Hematopoietic multipotent progenitor cell treated with erythropoietin and hydrocortisone succinate and interleukin-3 and kit ligand, for 4 days (in vitro differentiated cells): ENCODE measurements at places on chromosomes 13 and 19.

GRCh38 chr19:13121551-13122274 lies 3.6 kb downstream of the NACC1 start:
- DNase-seq, result no peak

DNA sequence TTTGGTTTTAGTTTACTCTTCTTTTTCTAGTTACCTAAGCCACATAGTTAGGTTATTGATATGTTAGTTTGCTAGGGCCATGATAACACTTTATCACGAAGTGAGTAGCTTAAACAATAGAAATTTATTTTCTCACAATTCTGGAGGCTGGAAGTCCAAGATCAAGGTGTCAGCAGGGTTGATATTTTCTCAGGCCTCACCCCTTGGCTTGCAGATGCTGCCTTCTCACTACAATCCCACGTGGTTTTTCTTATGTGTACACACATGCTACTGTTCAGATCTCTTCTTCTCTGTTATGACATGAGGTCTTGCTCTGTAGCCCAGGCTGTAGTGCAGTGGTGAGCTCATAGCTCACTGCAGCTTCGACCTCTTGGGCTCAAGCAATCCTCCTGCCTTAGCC lies 7.8 kb upstream of the URI1 start:
- no peak for DNase-seq

GRCh38 chr13:113859311-113860050 lies 4.4 kb downstream of the GAS6 start:
- no peak for DNase-seq

DNA sequence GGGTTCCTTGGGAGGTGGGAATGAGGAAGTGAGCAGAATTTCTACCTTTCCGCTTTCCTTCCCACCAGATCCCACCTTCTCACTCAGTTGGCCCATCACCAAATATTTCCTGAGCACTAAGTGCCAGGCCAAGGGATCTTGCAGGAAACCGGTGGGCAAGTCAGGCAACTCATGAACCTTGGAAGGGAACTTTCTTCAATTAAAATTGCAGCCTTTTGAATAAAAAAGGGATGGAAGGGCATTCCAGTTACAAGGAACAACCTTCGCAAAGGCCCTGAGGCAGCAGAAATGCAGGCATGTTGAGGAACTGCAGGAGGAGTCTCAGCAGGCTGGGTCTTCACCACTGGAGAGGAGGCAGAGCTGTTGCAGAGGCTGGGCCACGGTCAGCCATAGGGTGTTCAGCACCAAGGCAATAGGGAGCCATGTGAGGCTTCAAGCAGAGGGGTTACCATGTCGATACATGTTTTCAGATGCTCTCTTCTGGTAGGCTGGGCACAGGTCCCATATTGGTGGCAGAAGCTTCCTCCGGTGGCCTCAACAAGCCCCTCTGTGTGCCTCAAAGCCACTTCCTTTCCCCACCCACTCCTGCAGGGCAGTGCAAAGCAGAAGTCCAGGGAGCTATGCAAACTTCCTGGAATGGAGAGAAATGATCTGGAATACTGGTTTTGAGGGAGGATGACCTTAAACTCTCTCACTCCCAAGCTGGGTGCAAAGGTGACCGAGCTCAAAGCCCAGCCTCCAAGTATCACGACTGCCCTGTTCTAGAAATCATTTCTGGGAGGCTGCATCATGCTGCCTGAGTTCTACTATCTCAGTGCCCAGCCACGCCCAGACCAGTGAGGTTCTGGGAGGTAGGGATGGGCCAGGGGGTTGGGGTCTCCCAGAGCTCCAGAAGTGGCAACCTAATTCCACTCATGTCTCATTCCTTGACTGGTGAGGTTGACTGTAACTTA lies at the start of gene FUT6:
TSS of gene FUT6 (minus strand) at position 638 of the 953 bp plus-strand sequence. CDS start 7,135 bp downstream, outside the sequence.
- peak; percentile 57 for DNase-seq

- no peak for DNase-seq
Measured at GRCh38 chr13:29486551-29486950, 108.9 kb downstream of the SLC7A1 start.

GRCh38 chr13:48950501-48950875 lies 25.2 kb upstream of the FNDC3A start:
- no peak for DNase-seq

DNA sequence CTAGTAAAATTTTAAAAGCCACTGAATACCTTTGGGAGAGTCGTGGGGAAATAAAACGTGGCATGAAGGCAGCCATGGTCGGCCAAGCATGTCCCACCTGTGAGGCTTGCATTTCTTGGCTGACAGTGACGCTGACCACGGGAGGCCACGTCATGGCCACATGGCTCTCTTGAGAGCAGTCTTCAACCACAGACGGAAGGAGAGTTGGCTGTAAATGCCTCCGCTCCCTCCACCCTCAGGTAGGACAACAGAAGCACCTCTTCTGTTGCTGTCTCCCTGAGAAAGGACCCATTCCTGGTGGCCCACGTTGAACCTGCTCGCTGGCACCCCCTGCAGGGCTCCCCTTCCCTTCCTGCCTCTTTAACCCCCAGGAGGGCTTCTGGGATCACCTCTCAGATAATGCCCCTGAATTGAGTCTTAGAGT lies 10.6 kb upstream of the LRRC25 start:
- DNase-seq, result peak; percentile 69

- no peak for DNase-seq
Measured at GRCh38 chr13:48808683-48809082, 155.0 kb downstream of the CYSLTR2 start.

DNA sequence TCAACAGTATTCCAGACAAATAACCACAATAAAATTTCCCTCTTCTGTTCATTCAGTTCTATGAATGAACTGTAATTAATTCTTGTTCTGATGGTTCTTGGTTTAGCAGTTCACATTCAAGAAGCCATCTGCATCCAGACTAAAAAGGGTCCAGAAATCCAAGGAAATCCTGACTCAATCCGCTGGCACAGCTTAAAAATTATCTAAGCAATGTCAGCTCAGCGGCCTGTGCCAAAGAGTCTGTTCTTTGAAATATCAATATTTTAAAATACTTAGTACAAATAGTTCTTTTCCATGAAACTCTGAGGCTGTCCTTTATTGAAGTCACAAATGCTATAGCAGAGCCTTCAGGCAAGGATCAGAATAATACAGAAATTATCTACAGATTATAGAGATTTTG lies 57.2 kb downstream of the DHRS12 start:
- DNase-seq, result no peak

DNA sequence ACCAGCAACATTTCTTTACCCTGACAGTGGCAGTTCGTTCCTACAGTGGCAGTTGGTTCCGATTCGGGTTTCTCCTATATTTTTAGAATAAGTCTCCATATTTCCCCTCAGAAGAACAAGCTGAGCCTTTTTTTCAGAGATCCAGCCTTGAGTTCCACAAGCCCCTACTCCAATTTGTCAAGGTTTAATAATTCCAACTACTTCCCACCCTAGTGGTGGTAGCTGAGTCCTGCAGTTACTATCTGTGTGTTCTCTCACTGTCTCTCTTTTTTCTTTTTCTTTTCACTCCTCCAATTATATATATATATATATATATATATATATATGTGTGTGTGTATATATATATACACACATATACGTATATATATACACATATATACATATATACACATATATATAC lies 1347.3 kb downstream of the PCDH9 start:
- DNase-seq, result no peak

DNA sequence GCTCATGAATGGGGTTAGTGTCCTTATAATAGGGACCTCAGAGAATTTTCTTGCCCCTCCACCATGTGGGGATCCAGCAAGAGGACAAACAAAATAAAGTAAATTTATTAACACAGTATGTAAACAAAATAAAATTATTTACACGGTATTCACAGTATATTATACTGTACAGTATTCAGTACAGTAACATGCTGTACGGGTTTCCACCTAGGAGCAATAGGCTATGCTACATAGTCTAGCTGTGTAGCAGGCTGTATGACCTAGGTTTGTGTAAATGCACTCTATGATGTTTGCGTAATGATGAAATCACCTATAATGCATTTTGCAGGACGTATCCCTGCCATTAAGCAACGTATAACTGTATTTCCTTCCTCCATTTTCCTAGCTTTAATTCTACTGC lies 11.8 kb upstream of the DIAPH3 start:
- DNase-seq, result no peak

DNA sequence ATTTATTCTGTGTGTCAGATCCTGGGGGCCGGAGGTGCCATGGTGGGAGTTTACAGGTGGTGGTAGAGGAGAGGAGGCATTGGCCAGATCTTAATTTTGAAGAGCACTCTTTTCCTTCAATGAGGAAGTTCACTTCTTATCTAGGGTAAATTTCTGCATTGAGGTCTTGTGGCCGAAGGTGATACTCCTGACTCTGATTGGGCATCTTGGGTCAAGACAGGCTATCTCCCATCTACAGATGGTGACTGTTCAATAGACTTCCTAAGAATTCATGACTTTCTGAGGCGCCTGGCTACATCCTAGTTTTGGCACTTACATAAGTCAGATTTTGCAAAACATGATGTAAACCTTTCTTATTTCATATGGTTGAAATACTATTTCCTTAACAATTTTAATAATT lies 135.2 kb downstream of the SUCLA2 start:
- peak; percentile 70 for DNase-seq

DNA sequence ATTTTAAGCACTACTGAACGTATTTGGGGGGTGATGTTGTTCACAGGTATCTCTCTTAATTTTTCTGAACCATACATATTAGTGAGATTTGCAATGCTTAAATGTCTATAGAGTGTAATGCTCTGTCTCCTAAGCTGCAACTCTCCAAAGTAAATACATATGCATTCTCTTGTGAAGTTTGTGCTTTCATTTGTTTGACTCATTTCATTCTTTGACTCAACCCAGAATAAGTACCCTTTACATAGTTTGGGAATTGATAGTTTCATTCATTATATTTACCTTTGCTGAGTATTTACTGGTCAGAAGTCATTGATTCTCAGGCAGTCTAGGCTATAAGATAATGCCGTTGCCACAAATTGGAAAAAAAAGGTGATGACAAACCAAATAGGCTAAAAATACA lies 406.9 kb downstream of the FGF9 start:
- no peak for DNase-seq

DNA sequence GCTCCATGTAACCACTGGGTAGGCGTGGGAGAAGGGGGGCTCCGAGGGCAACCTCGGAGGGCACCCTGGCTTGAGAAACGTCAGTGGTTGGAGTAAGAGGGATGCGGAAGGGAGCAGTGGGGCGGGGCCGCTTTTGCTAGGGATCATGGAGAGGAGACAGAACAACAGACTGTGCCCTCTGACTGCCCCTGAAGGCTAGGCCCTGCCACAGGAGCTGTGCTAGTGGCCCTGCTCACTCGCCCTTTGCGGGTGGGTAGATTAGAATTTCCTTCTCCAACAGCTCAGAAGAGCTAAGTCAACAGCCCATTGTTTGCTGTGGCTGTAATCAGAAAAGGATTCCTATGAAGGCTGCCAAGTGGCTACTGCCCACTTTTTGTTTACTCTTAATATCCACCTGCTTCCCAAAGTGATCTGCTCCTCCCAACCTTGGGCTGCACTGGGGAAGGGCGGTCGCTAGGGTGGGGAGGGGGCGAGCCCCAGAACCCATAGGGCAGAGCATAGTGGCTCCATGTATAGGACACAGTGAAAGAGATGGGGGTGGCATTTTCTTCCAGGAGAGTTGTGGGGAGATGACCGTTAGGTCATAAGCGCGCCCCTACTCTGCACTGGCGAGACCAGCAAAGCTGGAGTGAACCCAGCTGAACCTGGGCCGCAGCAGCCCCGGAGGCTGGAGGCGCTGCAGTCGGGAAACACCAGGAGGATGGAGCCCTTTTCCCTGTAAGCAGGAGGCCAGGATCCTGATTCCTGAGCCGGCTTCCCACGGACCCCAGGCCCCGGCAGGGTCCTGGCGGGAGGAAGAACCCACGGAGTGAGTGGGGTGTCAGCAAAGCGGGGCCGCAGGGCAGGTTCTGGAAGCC lies 1.9 kb upstream of the C1QTNF9 start:
- DNase-seq, result no peak

DNA sequence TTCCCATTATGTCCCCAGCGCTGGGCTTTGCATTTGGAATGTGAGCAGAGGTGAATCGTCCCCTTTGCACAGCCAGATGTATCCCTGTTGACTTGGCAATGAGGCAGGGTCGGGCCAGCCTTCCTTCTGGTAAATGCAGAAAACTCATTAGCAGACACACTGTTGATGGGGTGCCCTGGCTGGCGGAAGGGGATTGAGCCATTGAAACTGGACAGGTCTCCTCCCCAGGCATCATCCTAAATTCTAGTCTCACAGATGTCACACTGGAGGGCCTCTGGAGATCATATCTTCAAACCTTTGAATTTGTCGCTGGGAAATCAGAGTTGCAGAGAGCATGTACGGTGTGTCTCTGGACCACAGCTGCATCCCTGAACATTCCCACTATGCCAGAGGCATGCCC lies 219.5 kb upstream of the TSHZ3 start:
- no peak for DNase-seq

GRCh38 chr19:16066611-16067104 lies 9.6 kb upstream of the TPM4 start:
- peak; percentile 90 for DNase-seq

DNA sequence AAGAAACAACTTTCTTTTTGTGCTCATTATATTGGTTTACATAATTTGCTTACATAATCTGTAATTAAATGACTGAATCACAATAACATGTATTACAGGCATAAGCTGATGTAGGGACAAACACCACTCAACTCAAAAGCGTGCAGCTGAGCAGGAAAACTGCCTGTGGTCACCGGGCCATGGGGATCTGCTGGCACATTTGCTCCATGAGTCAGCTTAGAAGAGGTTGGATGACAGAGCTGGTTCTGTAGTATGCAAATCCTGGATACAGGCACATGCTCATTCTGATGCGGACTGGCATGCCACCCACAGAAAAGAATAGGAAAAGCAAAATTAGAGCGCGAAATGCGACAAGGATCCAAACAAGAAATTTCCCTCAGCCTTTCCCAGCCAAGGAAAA lies 128.6 kb downstream of the USP12 start:
- DNase-seq, result peak; percentile 79

GRCh38 chr19:38880076-38880881 lies 2.2 kb upstream of the RINL start:
- DNase-seq, result no peak

DNA sequence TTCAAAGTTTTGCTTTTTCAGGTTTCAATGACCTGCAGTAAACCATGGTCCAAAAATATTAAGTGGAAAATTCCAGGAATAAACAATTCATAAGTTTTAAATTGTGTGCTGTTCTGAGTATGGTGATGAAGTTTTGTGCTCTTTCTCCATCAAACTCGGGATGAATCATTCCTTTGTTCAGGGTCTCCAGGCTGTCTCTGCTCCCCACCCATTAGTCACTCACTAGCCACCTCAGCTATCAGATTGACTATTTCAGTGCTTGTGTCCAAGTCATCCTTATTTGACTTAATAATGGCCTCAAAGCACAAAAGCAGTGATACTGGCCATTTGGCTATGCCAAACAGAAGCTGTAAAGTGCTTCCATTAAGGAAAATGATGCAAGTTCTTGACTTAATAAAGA lies 1140.4 kb downstream of the EFNB2 start:
- DNase-seq, result no peak

- no peak for DNase-seq
Measured at GRCh38 chr19:48477698-48478338, 8.6 kb downstream of the CYTH2 start.

- no peak for DNase-seq
Measured at GRCh38 chr19:415292-415691, 6.3 kb upstream of the C2CD4C start.

- DNase-seq, result no peak
Measured at GRCh38 chr13:49932066-49932465, 4.1 kb downstream of the SPRYD7 start.
